ENCODE measurements at places on chromosomes 12 and 14.

GRCh38 chr12:15163030-15163976 is 57.9 kb downstream of the RERG start:
- no peak overlapping the region for H3K4me3 ChIP-seq
- H3K4me1 ChIP-seq, result no peaks in the 10 kb centered on the region
- no peaks in the 10 kb centered on the region for H3K36me3 ChIP-seq
- H3K27ac ChIP-seq, result no peak overlapping the region
- no peak for DNase-seq
- peaks cover 8% of the 10 kb centered on the region for H3K27me3 ChIP-seq

DNA sequence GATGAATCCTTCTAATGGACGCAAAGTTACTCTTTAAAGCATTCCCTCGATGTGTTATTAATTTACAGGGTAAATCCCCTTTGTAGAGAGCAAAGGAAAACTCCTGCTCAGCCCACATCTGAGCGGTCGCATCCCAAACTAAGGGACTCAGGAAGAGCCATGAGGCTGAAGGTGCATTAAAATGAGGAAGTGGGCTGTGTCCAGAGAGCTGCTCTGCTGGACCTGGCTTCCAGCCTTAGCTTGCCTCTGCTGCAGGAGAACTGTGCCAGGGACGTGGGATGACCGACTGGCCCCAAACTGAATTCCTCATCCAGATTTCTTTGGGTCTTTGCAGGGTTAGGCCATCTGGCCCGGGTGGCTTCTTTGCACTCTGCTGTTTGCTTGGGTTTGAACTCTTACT is 88.3 kb downstream of the FBXW8 start:
- DNase-seq, result no peak
- H3K27ac ChIP-seq, result no peak overlapping the region
- H3K4me3 ChIP-seq, result no peak overlapping the region
- no peaks in the 10 kb centered on the region for H3K4me1 ChIP-seq

DNA sequence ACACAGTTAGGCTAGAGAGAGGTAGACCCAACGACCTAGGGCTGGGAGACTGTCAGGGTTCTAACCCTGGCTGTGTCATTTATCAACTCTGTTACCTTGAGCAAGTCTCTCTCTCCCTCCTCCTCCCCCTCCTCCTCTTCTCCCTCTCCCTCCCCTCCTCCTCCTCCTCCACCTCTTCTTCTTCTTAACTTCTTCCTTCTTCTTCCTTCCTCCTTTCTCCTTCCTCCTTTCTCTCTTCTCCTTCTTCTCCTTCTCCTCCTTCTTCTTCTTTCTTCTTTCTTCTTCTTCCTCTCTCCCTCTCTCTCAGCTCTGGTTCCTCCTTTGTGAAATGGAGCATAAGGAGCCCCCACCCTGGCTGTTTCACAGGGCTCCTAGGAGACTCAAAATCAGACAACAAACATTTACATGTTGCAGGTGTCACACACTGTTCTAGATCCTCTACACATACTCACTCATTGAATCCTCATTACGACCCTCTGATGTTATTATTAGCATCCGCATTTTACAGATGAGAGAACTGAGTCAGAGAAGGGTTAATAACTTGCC is 2.2 kb upstream of the KCNH3 start:
- H3K4me3 ChIP-seq, result no peak overlapping the region
- no peaks in the 10 kb centered on the region for H3K36me3 ChIP-seq
- H3K4me1 ChIP-seq, result peaks cover 9% of the 10 kb centered on the region
- DNase-seq, result no peak

DNA sequence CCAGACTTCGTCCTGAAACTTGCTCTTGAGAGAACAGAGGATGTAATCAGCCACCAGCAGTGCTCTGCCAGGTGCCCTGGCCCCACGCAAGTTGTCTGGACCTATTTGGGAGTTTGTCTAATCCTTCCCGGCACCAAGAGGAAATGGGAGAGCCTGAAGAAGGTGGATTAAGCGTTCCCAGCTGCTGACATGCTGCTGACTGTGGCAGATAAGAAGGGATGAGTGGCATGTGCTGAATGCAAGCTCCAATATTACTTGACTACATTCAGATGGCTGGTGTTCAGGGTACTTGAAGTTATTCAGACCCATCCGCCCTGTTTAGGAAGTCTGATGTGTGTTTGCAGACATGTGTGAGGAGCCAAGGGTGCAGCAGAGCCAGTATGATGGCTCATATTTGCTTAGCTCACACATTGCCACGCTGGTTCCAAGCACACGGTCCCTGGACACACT is 440.6 kb upstream of the CCDC196 start:
- H3K4me1 ChIP-seq, result no peaks in the 10 kb centered on the region
- no peaks in the 10 kb centered on the region for H3K27me3 ChIP-seq
- no peak for DNase-seq
- H3K27ac ChIP-seq, result no peak overlapping the region

DNA sequence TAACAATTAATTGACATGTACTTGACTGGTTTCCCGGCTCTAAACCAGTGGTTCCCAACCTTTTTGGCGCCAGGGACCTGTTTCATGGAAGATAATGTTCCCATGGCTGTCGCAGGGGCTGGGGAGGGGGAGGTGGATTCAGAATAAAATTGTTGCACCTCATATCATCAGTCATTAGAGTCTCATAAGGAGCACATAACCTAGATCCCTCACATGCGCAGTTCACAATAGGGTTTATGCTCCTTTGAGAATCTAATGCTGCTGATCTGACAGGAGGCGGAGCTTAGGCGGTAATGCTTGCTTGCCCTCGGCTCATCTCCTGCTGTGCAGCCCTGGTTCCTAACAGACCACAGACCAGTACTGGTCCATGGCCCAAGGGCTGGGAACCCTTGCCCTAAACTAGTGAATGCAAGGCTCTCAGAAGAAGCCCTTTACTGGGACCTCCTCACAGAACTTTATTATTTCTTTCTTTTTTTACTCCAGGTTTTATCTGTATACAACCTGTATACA is 86.4 kb upstream of the SINHCAF start:
- no peaks in the 10 kb centered on the region for H3K4me1 ChIP-seq
- H3K36me3 ChIP-seq, result no peaks in the 10 kb centered on the region
- no peak overlapping the region for H3K4me3 ChIP-seq
- no peak overlapping the region for H3K27ac ChIP-seq
- no peaks in the 10 kb centered on the region for H3K27me3 ChIP-seq

DNA sequence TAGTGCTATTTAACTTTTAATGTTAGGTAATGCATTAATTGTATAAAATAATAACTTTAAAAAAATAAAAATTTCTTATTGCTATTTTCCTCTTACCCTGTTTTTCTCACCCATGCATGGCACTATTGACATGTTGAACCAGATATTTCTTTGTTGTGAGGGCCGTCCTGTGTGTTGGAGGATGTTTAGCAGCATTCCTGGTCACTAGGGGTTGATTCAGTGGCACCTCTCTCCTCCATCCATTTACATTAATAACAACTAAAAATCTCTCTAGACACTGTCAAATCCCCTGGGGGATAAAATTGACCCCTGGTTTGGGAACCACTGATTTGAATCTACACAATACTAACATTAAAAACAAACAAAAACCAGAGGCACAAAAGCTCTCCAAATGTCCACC is 147.5 kb upstream of the MIS18BP1 start:
- DNase-seq, result no peak
- H3K4me1 ChIP-seq, result no peaks in the 10 kb centered on the region
- H3K27me3 ChIP-seq, result no peaks in the 10 kb centered on the region
- H3K4me3 ChIP-seq, result no peak overlapping the region
- H3K27ac ChIP-seq, result no peak overlapping the region

DNA sequence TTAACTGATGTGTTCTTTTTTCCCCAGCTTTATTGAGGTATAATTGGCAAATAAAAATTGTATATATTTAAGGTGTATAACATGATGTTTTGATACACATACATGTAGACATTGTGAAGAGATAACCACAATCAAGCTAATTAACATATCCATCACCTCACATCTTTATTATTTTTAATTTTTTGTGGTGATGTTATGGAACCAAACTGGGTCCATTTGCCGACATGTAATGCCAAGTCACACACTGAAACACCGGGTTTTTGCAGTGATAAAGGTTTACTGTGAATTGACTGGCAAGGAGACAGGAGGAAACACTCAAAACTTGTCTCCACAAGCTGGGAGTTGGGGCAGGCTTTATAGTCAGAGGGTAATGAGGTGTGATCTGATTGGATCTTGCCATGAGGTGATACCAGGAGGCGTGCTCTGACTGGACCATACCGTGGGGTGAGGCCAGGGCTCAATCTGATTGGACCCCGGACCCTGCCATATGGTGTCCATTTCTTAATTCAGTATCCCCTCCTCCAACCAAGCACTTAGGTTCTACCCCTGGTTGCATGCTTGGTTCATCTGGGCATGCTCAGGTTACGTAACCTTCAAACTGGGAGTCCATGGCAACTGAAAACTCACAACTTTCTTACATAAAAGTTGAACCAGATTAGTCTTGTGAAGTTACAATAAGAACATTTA is 11.8 kb upstream of the WSCD2 start:
- H3K27me3 ChIP-seq, result peaks cover 28% of the 10 kb centered on the region
- peaks cover 3% of the 10 kb centered on the region for H3K4me1 ChIP-seq
- no peak overlapping the region for H3K4me3 ChIP-seq
- no peaks in the 10 kb centered on the region for H3K36me3 ChIP-seq
- no peak overlapping the region for H3K27ac ChIP-seq
- DNase-seq, result no peak

DNA sequence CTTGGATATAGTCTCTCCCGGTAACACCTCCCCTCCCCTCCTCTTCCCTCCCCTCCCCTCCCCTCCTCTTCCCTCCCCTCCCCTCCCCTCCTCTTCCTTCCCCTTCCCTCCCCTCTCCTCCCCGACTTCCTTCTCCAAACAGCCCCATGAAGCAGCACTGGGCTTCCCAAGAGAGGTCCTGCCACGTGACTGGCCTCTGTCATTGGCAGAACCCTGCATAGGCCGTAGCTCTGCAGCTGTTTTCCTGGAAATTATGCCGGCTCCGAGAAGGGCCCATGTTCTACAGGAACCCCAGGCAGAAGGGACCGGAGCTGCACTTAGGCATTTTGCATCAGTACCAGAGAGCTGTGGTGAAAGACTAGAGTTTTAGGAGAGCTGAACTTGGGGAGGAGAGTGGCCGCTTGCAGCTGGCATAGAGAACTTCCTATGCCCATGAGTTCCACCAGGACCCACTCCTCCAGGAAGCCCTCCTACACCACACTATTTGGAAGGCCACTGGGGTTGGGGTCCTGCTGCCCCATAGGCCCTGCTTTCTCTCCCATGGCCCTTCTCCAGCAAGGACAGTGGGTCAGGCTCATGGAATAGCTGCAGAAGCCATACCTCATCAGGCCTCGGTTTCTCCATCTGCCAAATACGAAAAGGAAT is 5.1 kb upstream of the TNFAIP2 start:
- H3K27me3 ChIP-seq, result peaks cover 18% of the 10 kb centered on the region
- H3K4me1 ChIP-seq, result peaks cover 4% of the 10 kb centered on the region
- no peaks in the 10 kb centered on the region for H3K36me3 ChIP-seq
- no peak overlapping the region for H3K4me3 ChIP-seq
- DNase-seq, result no peak

DNA sequence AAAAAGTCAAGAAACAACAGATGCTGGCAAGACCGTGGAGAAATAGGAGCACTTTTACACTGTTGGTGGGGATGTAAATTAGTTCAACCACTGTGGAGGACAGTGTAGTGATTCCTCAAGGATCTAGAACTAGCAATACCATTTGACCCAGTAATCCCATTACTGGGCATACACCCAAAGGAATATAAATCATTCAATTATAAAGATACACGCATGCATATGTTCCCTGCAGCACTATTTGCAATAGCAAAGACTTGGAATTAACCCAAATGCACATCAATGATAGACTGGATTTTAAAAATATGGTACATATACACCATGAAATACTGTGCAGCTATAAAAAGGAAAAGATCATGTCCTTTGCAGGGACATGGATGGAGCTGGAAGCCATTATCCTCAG is 18.0 kb upstream of the CATSPERB start:
- H3K4me1 ChIP-seq, result no peaks in the 10 kb centered on the region
- H3K27ac ChIP-seq, result no peak overlapping the region

DNA sequence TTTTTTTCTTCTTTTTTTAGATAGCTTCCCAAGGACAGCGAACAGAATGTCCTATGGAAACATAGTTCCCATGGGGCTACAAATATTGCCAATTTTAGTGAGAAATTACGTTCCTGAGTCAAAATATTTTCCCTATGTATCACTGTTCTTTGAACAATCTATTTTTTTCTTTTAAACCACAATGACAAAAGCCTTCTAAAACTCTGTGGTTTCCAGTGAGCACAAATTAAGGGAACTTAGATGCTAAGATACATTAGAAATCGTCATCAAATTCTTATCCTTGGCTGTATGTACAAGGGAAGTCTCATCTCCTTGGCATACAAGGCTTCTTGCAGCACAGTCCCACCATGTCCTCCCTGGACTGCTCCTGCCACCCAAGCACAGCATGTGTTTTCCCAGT is 17.9 kb downstream of the CPM start:
- no peaks in the 10 kb centered on the region for H3K36me3 ChIP-seq
- no peaks in the 10 kb centered on the region for H3K27me3 ChIP-seq
- H3K4me1 ChIP-seq, result no peaks in the 10 kb centered on the region
- DNase-seq, result no peak
- no peak overlapping the region for H3K4me3 ChIP-seq

DNA sequence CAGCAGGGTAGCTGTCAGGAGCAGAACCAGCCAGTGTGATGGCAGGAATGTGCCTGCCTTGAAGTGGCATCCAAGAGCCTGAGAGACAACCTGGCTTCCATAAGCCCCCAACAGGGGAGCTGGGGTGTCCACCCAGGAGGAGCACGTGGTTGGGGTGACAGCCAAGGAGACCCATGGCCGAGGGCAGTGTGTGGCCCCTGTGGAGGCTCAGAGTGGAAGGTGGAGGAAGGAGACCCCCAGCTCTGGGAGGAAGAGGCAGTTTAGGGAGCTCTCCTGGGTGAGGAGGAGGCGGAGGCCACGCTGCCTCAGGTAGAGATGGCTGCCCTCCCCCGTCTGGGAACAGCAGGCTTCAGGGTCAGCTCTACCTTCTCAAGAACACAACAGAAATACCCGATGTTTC is 147.0 kb downstream of the CALM1 start:
- no peaks in the 10 kb centered on the region for H3K27me3 ChIP-seq
- H3K4me3 ChIP-seq, result no peak overlapping the region
- no peaks in the 10 kb centered on the region for H3K4me1 ChIP-seq
- no peaks in the 10 kb centered on the region for H3K36me3 ChIP-seq
- no peak overlapping the region for H3K27ac ChIP-seq

- DNase-seq, result no peak
- H3K36me3 ChIP-seq, result no peaks in the 10 kb centered on the region
- H3K4me3 ChIP-seq, result no peak overlapping the region
- no peak overlapping the region for H3K27ac ChIP-seq
These were observed 50.2 kb upstream of the SMCO2 start for GRCh38 chr12:27396216-27396815.

GRCh38 chr14:32905013-32905412 is 33.7 kb upstream of the NPAS3 start:
- no peaks in the 10 kb centered on the region for H3K4me1 ChIP-seq
- H3K27ac ChIP-seq, result no peak overlapping the region
- H3K27me3 ChIP-seq, result no peaks in the 10 kb centered on the region
- DNase-seq, result no peak

DNA sequence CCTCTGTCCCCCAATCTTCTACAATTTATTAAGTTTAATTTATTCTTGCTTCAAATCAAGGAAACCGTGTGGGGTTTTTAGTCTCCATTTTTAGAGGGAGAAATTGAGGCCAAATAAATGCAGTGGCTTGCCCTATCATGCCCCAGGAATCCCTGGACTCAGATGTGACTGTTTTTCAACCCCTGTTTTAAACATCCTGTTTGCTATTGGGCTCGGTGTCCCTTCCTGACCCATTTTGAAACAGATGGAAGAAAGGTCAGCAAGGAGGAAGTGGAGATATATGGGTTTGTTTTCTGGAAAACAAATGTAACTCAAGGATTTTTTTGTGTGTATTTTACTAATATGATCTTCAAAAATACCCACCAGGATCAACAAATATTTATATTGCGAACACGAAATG is 84.7 kb downstream of the DACT1 start:
- H3K36me3 ChIP-seq, result no peaks in the 10 kb centered on the region
- DNase-seq, result no peak
- H3K4me1 ChIP-seq, result no peaks in the 10 kb centered on the region
- no peak overlapping the region for H3K4me3 ChIP-seq
- no peak overlapping the region for H3K27ac ChIP-seq
